Fibroblast of skin of left quadriceps (primary cell): ENCODE measurements at places on chromosomes 4 and X.

- DNase-seq: no peak
Measured at GRCh38 chrX:19865567-19866363, 21.6 kb downstream of the SH3KBP1 start.

DNA sequence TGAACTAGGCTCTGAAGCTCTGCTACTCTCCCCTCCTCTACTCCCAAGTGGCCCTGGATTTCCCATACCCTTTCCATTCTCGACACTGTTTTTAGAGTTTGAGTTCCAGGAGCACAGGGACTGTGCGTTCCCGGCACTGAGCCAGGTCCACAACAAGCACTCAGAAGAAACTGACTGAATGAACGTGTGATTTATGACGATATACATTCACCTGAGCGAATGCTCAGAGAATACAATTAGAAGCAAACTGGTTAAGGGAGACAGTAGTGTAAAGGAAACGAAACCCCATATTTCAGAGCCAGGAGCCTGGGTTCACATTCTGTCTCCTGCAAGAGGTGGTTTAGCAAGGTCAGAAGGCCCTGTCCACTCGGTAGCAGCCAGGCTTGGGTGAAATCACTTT, 1.4 kb upstream of the KIAA0232 start:
- no peak for DNase-seq

- no peak for DNase-seq
Measured at GRCh38 chr4:182716192-182716591, 201.0 kb downstream of the DCTD start.

DNA sequence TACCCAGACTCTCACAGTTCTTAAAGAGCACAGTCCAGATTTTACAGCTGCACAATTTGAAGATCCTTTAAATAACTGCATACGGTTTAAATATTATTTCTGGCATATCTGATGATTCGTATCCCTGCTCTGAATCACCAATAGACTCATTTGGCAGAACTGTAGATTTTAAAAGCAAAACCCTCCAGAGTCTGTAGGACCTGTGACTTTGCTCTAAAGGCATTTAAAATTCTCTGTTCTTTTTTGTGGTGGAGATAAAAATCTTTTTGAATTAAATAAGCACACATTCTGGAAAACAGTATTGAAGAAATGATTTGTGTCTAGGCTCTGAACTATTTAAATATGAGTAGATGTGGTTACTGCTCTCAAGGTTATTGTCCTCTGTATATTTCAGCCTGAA, 246.2 kb upstream of the PITX2 start:
- DNase-seq: peak; percentile 88

GRCh38 chrX:42028109-42028508, 104.8 kb upstream of the CASK start:
- no peak for DNase-seq

DNA sequence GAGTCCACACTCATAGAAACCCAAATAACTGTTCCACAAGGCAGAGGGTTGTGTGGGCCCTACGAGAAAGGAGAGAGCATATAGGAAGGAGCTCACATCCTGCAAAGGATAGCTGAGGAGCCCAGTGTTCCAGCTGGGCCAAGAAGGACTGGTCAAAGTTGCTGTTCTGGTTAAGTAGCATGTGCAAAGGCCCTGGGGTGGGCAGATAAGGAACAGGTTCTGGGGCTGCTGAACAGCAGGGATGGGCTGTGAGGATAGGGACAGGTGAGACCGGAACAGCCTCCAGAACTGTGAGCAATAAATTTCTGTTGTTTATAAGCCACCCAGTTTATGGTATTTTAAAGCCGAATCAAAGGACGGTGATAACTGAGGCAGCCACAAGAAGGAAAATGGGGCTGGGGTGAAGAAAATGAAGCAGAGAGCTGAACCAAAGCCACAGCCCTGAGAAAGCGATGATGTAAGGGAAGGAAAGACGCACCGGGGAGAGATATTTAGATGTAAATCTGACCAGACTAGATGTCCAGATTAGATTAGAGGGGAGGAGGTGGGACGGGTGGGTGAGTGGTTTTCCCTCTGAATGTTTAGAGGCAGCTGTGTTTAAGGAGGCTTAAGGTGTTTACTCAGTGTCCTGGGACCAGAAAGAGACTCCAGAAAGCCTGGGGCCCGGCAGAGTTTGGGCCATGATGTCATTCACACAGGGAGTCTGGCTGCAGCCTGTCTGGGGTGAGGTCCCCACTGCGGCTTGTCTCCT, 180.8 kb upstream of the BCOR start:
- DNase-seq: no peak

- no peak for DNase-seq
Measured at GRCh38 chr4:152028131-152028530, 267.3 kb upstream of the GATB start.
